Cerebellum (tissue), 4 donors: ENCODE measurements at places on chromosomes 12 and 14. TPM values are rescaled to one million over a fixed set of nuclear protein-coding genes. Genes with fewer than 3 reads are reported as not detected.

RDH16 gene
- 1.1 TPM for total RNA-seq

POTEM gene
- not detected for total RNA-seq

MAP3K9 gene
- 27.7 TPM for total RNA-seq

COCH gene
- total RNA-seq = 25.3 TPM

INSM2 gene
- 9.6 TPM for total RNA-seq

CELA1 gene
- not detected for total RNA-seq

SLC15A4 gene
- 48.1 TPM for total RNA-seq

OR11G2 gene
- total RNA-seq = not detected

NFE2 gene
- total RNA-seq = 1.3 TPM

SERPINA12 gene
- total RNA-seq = not detected
